ENCODE measurements at places on chromosomes 13 and 19. TPM values are rescaled to one million over a fixed set of nuclear protein-coding genes. Genes with fewer than 3 reads are reported as not detected.

The N4BP2L1 gene
- polyA plus RNA-seq = 29.9 TPM

The ZMYM2 gene
- polyA plus RNA-seq = 154 TPM

GRCh38 chr13:23965346-23965745 is 68.0 kb upstream of the C1QTNF9B start:
- no peak for DNase-seq

- DNase-seq = no peak
Measured at GRCh38 chr19:11540645-11541044, 2.0 kb downstream of the CNN1 start.

DNA sequence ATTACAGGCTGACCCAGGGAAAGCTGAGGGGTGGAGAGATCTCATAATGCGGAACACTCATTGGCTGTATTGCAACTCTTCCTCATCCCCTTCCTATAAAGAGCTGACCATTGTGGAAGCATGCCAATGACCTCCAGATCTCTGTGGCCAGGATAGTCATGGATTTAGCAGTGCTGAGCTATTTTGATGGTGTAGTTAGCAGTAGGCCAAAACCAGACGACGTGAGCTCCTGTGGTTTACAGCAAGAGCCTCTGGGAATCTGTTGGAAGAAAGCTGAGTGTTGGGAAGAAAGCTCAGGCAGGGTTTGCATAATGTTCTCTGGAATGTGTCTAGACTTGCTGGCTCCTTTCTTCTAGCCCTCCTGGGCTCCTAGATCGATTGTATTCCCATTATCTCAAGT is 187.5 kb upstream of the GPC6 start:
- no peak for DNase-seq

The TMPRSS9 gene
- 0.60 TPM for polyA plus RNA-seq

- no peak for DNase-seq
Measured at GRCh38 chr13:24142886-24143285, 17.6 kb upstream of the SPATA13 start.

DNA sequence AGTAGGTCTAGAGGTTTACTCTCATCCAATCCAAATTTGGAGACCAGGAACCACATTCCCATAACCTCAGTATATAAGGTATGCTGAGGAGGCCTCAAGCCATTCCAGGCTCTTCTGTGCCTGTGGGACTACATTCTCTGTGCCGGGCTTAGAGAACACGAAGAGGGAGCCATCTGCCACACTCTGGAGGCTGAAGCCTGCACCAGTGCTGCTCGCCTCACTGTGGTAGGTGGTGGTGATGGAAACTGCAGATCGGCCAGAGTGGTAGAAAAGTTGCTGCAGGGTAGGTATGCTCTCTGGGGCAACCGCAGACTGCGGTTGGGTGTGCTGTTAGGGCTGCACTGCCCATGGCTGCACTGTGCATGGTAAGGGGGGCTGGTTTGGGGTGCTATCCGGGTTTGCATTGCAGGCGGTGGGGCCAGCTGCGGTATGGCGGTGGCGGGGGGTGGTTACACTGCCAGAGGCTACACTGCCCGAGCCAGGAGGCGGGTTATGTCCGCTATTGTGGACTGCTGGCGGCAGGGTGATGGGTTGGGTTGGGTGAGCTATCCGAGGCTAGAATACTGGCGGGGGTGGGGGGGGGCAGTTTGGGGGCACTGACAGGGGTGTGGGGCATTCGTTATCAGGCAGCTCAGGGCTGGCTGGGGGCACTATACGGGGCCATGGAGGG is 145.0 kb downstream of the TNFRSF19 start:
- DNase-seq = no peak

DNA sequence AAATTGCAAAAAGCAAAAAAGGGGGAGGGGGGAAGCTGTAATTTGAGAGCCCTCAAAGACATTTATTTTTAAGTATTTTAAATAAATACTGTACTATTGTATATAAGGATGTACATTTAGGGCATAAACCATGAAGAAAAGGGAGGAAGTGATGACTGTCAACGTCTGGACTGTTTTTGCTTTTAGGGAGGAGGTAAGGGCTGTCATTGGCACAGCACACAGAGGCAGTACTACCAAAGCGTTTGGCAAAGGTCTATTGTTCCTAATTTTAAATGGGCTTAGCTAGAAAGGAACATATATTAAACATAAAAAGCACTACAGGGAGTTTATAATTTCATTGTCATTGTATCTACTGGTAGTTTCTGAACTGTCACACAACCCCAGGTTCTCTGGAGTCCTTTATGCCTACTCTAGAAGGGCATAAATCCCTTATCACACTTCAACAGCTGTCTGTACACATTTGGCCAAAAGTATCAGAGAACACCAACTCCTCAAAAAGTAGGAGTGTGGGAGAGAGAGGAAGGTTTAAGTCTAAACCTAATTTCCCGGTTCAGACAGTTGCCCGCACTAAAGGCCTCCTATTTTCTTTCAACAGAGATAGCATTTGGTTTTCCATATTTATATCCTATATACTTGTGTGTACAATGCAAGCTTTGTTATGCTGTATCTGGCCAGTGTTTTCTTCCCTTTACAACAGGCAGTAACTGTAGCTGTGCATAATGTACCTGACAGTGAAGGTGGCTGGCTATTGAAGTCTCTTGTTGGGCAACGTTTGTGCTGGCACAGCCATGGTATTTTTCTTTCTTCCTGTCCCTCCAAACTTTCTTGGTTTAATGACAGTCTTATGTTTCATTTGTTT is 406.2 kb downstream of the KLF5 start:
- no peak for DNase-seq

- no peak for DNase-seq
Measured at GRCh38 chr13:29260684-29261083, 334.8 kb downstream of the SLC7A1 start.

DNA sequence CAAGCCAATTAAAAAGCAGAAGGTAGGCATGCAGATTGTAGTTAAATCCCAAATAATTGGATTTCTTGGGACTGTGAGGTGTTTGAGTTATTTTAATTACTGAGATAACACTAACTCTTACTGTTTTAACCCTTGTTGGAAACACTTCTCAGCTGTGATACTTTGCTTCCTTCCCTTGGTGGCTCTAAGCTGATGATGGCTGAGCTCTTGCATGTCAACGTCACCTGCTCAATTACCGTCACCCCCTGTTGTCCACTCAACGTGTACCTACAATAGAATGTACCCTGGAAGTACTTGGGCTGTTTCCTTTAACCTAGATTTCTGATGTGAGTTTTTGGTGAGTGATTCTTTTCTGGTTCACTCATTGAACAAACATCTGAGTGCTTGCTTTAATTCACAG is 303.4 kb downstream of the SLC7A1 start:
- no peak for DNase-seq

The SULT2A1 gene
- 0.18 TPM for polyA plus RNA-seq

DNA sequence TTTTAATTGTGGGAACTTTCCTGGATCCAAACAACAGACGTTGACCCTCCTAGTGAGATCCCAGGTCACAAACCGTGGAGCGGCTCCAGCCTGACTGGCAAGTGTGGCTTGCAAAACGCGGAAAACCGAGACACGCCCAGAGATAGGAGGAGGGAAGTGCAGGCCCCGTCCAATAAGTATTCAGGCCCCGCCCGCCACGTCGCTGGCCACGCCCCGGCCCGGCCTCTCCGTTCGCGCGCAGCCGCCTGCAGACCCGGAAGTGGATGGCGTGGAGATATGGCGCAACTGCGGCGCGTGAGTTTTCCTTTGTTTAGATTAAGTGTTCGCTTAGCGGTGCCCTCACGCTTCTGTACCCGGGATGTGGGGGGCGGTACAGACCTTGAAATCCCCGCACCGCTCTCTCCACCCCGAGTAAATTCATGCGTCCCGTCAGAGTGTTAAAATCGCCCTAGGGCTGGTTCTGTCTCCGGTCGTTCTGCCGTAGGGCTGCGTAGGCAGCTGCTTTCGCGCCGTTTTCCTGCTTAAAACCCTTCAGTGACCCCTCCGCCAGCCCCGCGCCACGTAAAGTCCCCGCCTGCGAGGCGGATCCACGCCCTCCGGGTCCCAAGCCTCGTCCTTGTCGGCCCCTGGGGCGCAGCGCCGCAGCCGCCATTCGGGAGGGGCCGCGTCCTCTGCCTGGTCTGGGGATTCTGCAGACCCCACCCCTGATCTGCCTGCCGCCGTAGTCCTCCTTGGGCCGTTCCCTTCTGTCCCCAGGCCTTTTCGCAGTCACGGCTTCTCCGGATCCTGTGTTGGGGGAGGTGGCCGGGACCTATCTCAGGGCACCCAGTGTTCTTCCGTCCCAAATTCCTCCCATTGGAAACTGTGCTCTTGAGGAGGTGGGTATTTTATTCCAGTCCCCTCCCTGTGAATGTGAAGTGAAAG is at the start of gene ZNF766:
Gene ZNF766 (plus strand): TSS at position 250 of the 924 bp plus-strand sequence. CDS start 27 bp downstream, at position 277.
- DNase-seq = peak; percentile 93

The IGFLR1 gene
- 4.9 TPM for polyA plus RNA-seq

DNA sequence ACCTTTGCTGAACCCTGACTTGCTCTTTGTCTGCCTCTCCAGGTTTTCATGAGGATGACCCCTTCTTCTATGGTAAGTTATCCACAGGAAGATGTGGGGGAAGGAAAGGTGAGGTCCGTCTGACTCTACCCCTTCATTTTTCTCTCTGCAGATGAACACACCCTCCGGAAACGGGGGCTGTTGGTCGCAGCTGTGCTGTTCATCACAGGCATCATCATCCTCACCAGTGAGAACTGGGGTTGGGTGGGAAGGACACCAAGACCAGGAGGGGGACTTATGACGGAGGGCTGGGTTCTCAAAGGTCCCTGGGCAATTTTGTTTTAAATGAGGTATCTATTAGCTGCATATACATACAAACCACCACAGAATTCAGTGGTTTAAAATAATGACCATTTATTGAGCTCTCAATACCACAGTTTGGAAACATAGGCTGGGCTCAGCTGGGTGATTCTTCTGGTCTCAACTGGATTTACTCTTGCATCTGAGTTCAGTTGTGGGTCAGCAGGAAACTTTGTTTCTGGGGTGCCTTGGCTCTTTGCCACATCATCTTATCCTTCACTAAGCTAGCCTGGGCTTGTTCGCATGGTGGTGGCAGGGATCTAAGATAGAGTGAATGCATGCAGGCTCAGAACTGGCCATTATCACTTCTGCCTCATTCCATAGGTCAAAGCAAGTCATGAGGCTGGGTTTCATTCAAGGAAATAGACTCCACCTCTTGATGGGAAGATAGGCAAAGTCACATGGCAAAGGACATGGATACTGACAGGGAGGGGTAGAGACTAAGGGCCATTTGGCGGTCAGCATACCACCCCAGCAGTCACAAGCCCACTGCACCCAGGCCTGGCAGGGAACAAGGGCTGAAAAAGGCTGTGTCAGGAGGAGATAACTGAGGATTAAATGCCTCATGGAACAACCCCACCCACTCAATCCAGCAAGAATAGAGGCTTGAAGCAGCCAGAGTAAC is 11.8 kb downstream of the FXYD5 start:
- no peak for DNase-seq

The DUS3L gene
- polyA plus RNA-seq = 26.2 TPM

- no peak for DNase-seq
Measured at GRCh38 chr13:80030491-80030890, 310.4 kb downstream of the SPRY2 start.

GRCh38 chr19:10270616-10271394 is at the start of gene ICAM1:
Gene ICAM1 (plus strand): TSS chr19:10271120. CDS start chr19:10271160, 40 bp downstream.
- DNase-seq = no peak

GRCh38 chr13:100389617-100390016 is 199.0 kb downstream of the GGACT start:
- no peak for DNase-seq

The ATXN8OS gene
- polyA plus RNA-seq = 0.33 TPM

The ZNF225 gene
- 12.8 TPM for polyA plus RNA-seq

GRCh38 chr13:112117258-112117954 is 50.5 kb downstream of the SOX1 start:
- no peak for DNase-seq

DNA sequence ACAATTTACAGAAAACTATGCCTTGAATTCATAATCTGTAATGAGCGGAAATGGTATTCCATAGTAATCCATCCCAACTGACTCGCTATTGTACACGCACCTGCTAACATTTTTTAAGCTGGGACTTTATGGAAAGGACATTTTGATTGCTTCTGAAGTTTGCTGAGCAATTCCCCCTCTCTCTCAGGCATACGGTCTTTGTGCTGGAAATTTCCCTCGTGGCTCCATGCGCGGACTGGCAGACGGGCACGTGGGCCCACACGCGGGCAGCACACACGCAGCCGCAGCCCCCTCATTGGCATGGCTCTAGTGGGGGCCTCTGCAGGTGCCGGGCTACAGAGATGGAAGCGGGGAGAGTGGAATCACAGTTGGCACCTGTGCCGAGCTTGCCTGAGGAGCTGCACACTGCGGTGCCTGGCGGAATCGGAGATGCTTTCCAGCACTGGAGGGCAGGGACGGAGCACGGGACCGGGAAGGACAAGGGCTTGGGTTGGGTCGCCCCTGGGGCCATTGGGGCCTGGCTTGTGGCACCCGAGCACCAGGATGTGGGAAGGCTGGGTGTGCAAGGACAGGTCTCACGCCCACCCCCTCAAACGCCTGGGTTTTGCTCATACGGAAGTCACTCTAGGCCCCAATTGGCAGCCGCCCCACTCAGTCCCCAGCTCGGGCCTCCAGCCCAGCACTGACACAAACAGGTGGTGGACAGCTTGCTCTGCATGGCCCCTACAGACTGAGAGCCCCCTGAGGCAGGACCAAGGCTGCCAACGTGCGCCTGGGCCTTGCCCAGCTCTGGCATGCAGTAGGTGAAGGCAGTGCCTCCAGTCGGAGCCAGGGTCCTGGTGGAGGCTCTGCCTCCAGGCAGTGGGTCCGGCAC is 30.2 kb upstream of the CCNE1 start:
- DNase-seq = no peak

DNA sequence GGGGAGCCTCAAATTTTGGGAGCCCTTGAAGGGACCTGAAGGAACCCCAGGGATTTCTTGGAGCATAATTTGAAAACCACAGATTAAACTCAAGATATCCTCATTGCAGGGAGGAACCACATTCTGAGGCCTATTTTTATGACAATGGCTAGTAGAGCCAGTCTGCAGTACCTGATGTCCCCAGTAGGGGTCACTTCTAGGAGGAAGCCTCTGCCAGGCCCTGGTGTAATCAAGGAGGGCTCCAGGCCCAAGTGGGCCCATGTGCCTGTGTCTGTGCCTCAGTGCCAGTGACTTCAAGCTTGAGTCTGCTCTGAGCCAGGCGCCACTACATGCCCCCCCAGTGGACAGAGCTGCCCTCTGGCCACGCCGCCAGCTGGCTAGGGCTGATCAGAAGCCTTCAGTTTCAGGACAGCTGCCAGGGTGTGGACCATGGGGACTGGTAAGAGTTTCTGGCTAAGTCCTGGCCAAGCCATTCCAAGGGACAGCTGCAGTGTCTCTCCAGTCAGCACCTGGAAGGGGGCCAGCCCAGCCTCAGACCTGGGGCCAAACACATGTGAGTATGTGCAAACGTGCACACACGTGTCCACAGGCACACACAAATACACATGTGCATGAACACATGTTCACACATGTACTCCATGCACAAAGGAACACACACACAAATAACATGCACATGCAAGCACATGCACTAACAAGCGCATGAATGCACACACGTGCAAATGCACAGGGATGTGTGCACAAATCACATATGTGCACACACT is 20.5 kb upstream of the SLC7A10 start:
- DNase-seq = no peak

The APOC4 gene
- polyA plus RNA-seq = not detected

- DNase-seq = no peak
Measured at GRCh38 chr13:93875547-93875946, 603.9 kb downstream of the DCT start.

The CBY2 gene
- 0.58 TPM for polyA plus RNA-seq

Measured in left kidney (tissue), 8 donors.